ENCODE measurements at places on chromosomes 3 and 15. TPM values are rescaled to one million over a fixed set of nuclear protein-coding genes. Genes with fewer than 3 reads are reported as not detected.

DNA sequence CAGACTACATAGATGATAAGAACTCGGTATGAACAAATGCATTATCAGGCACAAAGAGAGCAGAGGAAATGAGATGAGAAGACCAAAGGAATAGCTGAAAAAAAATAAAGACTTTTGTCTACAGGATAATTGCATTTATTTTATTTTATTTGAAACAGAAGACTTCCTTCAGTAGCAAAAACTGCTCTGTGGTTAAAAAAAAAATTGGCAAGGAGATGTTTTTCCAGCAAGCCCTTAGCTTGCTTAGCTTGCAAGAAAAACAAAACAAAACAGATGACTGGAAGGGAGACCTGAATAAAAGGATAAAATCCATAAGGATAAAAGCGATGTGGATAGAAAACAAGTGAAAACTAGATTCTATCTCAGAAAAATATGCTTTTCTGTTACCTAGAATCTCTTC is 9.1 kb upstream of the PPM1L start:
- DNase-seq = no peak

GRCh38 chr15:42059661-42060476 is 34.5 kb downstream of the PLA2G4D start:
- DNase-seq = peak; percentile 84

DNA sequence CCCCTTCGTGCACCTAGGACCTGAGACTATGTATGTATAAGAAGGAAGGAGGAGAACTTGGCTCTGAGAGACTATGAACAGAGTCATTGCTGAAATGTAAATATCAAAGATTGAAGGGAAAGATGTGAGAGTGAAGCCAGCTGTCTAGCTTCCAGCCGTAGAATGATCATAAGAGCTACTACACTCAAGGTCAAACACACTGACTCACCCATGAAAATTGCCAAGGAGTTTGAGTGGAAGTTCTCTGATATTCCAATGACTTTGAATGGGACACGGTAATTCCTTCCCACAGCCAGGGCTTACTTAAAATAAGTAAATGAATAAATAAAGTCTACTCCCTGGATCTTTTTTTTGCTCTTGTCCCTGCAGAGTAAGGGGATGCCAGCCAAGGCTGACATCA is 398.9 kb upstream of the TPRG1 start:
- no peak for DNase-seq

DNA sequence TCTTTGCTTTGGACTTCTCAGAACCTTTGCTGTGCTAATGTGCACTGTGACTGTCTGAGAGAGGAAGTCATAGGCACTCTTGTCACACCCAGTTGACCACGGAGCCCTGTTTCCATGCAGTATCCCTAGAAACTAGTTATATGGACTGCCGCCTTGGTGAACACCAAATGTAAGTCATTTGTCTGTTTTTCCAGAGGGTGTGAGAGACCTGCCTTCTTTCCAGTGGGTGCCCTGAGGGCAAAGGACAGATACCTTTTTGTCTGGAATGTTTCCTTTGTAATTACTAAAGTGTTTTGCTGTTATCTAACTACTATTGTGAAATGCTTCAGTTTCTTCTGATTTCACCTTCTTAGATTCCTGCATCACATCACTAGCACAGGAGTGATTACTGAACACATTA is 91.8 kb downstream of the LARS2 start:
- no peak for DNase-seq

DNA sequence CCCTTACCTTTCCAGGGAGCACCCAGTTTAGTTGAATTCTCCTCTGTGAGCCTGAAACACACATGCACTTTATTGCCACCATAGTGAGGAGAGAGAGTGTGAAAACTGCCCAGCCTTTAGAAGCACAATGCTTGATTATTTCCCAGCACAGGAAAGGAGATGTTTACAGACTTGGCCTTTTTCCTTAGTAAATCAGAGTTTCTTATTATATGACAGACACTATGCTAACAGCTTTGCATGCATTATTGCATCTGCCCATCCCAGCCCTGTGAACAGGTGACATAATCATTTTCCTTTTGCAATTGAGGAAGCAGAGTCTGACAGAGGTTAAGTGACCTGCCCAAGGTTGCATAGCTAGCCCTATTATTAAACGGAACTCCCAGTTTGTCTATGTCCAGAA is 36.5 kb downstream of the CAPN3 start:
- no peak for DNase-seq

- DNase-seq = no peak
Observed at GRCh38 chr3:192986379-192986778, 68.7 kb upstream of the MB21D2 start.

The NFKBIZ gene
- 53.2 TPM for total RNA-seq

The ELP6 gene
- total RNA-seq = 41.2 TPM

The CCR3 gene
- not detected for total RNA-seq

The AGBL1 gene
- not detected for total RNA-seq

Data from HT-29 (cell line).